ENCODE measurements at places on chromosomes 5 and 9.

DNA sequence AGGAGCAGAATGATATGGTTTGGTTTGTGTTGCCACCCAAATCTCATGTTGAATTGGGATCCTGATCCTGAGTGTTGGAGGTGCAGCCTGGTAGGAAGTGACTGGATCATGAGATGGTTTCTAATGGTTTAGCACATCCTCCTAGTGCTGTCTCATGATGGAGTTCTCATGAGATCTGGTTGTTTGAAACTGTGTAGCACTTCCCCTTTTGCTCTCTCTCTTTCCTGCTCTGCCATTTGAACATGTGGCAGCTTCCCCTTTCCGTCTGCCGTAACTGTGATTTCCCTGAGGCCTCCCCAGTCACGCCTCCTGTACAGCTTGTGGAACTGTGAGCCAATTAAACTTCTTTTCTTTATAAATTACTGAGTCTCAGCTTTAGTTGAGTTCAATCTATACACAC is 756.8 kb upstream of the CDH6 start:
- DNase-seq = no peak

DNA sequence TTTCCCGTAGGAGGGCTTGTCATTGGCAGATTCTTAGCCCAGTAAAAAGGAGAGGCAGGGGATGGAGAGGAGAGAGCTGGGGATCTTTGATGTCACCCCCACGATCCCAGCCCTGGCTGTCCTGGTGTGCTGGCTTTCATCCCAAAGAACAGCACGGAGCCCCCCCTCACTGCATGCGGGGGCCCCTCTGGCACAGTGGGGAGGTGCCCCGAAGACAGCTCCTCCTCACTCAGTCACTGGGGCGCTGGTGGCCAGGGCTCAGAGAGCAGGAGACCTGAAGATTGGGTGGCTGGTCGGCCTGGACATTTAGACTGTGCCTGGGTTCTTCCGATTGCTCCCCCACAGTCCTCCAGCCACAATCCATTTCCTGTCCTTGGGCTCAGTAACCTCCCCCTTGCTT is 207.5 kb downstream of the MELK start:
- DNase-seq = no peak

- DNase-seq = no peak
Measured at GRCh38 chr5:132054697-132055440, 5.6 kb upstream of the IL3 start.

- DNase-seq = peak; percentile 44
Measured at GRCh38 chr9:21873540-21874221, 71.2 kb downstream of the MTAP start.

DNA sequence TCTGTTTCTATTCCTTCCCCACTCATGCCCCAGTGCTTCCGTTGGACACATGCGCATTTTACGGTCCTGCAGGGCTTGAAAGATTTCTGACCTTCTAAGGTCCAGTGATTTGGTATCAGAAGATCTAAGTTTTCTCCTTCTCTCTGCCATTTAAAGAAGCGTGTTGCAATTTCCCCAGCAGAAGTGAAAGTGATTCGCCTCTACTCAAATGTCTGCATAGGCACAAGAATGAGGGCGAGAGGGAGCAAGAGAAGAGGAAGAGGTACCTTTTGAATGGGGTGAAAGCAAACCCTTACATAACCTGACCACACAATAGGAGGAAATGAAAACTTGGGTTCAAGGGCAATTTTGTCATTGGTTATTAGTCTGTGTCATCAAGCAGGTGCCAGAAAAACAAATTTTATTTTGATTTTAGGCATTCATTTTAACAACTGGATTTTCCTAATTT is 31.7 kb upstream of the NR3C1 start:
- DNase-seq = no peak

GRCh38 chr5:23571059-23571458 is 63.6 kb downstream of the PRDM9 start:
- no peak for DNase-seq

DNA sequence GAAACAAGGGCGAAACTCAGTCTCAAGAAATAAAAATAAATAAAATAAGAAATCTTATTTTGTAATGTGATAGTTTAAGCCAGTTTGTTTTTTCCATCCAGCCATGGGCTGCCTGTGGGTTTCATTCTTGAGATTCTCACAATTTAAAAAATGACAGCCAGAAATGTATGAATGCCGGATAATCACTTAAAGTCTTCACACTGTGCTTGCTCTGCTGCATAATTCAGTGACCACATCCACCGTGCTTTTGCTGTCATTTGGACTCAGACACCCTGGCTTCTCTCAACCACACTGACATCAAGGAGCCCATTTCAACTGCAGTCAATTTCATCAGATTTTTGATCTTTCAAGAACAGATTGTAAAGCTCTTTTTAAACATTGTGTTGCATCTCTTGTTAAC is 61.0 kb upstream of the DAPK1 start:
- peak; percentile 52 for DNase-seq

GRCh38 chr5:60403343-60404006 is 296.5 kb downstream of the DEPDC1B start:
- DNase-seq = no peak

DNA sequence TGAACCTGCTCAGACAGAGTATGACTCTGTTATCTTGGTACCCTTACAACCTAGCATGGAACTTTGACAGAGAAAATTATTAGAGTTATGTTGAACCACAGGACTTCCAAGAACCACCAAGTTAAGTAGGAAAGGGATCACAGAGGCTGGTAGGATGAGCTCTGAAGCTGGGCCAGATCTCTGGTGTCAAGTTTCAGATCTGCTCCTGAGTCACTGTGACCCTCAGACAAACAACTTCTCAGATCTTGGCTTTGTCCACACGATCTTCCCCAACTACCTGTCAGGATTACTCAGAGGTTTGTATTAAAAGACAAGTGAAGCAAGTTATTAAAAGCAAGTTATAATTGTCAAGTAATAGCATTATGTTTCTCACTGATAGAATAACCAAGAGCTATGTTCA is 189.0 kb downstream of the SEC61B start:
- peak; percentile 36 for DNase-seq

DNA sequence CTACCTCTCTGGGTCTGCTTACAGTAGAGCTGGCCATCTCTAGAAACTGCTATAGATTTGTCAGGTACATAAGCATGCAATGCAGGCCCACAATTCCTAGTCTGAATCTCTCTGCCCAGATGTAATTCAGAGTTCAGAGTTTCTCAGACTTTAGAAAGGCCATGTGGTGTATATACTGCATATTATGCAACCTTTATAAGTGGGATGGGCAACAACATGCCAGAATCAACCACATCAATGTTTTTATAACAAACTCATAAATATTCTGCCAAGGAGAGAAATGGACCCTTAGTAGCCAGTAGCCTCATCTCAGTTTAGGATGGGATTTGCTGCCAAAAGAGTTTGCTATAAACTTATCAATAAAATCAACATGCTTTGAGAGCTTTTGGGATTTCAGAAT is 78.8 kb downstream of the SLC1A1 start:
- DNase-seq = no peak

GRCh38 chr9:79135681-79136415 is 435.9 kb upstream of the TLE4 start:
- no peak for DNase-seq

DNA sequence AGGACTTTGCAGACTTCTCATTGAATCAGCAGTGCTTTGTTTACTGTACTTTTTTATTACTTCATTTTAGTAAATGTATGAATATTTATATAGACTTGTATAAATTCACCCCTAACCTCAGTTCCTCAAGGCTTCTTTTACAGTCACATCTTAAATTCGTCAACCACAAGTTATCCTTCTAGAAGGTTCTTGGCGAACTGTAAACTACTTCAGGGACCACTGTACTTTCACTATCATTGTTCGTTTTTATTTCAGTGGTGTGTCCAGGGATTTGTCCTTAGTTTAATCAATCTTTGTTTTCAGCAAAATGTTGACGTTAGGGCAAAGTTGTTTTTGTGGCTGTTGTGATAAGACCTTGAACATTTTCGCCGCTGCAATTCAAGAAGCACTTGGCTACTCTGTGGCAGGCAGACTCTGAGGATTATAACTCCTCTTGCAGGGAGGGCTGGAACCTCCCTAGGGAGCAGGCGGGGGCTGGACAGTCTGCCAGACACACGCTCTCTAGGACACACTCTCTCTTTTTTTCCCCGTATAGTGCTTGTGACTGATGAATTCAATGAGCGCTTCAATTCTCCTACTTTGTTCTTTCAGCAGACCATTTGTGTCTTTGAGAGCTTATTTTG is 252.8 kb downstream of the FBXL7 start:
- DNase-seq = peak; percentile 36

DNA sequence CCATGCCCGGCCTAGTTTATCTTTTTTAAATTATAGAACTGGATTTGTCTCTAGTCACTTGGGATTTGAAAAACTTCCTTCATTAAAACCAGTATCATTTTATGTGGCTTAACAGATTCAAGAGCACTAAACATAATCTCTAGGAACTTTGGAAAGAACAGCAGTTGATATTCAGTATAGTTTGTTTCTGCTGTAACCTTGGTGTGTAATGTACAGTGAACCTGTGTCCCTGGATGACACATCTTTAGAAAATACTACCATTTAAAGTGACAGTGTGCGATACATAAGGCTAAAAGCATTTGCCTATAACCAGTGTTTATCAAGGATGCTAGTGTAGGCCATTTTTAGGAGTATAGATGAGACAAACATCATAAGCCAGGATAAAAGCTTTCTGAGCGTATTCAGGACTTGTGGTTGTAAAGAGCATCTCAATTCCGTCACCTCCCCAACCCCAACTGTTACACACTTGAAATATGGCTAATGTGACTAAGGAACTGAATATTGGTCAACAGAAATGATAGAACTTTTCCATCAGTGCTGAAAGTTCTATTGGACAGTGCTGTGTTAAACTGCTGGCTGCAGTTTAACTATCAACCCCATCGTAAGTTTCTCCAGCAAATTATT is 4.4 kb downstream of the SNX18 start:
- DNase-seq = no peak

DNA sequence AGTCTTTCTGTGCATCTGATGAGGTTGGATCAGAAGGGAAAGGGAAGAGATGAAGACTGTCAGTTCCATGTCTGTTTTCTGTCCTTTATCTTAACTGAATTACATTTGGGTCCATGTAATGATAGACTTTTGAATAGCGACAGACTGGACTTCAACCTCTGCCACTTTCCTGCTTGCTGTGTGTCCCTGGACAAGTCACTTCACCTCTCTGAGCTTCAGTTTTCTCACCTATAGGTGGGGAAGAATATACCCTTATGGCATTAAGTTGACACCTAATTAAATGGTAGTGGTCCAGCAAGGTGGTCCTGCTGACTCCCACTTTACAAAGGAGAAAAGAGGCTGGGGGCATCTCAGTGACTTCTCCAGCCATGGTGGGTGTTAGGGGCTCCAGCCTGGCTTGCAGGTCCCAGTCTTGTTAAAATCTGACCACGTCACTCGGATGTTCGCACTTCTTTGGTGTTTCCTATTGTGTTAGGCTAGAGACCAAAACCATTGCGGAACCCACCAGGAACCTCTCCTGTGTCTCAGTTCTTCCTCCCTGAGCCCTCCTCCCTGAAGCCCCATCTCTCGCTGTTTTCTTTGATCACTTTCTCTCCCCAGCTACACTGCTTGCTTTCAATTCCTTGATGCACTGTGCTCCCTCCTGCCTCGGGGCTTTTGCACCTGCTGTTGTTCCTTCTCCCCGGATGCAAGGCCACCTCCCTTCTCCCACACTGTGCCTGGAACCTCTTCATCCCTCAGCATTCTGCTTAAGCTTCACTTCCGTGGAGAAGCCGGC is 256.5 kb downstream of the NSG2 start:
- DNase-seq = no peak

DNA sequence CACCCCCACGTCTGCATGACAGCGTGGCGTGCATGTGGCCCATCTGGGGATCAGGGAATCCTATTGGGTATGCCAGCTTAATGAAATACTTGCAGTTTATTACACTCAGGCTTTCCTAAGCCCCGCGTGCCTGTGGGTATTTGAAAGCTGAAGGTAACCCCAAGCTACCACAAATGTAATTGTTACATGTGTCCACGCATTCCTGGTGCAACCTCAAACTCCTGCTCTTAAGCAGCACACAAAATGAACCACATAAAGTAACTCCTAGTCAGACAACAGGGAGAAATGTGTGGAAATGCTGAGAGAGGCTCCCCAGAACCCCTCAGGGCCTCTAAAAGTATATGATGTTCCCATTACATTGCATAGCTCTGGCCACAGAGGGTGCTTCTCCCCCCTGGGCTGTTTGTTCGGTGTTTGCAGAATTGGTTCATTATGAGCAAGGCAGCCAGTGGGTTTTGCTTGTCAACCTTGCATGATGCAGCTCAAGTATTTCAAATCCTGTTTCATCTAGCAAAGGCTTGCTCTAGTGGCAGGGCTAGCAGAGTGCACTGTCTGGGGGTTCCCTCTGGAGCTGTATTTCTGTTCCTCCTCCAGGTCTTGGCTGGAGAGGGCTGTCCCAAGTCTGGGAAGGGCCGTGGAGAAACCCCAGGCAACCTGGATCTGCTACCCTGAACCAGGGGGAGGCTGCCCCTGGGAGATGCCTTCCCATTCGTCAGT is 1.8 kb upstream of the DCANP1 start:
- peak; percentile 75 for DNase-seq

DNA sequence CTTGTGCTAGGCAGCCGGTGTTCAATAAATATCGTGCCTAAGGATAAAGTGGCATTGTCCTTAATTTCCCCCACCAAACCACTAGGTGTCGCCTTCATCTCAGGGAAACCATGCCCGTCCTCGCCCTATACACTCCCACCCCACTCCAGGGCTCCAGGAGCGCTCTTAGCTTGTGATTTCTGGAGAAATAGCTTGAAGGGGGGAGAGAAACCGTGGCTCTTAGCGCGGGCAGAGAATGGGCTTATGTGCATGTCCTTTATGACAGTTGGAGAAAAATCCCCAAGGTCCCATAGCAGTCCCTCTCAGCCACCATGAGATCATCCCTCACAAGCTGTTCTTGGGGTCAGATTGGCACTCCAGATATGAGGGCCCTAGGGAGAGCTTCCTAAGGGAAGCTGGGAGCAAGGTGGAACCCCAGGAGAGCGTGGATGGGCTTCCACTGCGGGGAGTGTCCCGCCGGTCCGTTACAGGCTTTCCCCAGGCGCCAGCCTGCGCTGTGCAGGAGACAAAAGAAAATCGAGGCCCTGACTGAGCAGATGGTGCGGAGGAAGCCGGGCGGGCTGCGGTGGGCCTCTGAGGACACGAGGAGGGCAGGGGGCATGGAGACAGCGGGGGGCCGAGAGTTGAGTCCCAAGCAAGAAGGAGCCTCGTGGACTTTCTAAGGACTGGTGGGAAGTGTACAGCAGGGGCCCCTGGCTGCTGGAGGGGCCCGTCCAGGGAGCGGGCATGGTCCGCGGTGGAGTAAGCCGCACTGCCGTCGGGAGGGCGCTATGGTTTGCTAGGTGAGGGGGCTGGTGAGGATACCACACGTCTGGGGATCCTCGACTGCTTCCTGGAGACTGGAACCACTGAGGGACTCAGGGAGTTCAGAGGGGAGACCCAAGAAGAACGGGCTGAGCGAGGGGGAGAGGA is 750 bp upstream of the NPR2 start:
- DNase-seq = peak; percentile 87

- no peak for DNase-seq
Measured at GRCh38 chr9:136193891-136194279, 11.0 kb downstream of the LHX3 start.

- no peak for DNase-seq
Measured at GRCh38 chr5:849651-850301, 1.0 kb downstream of the ZDHHC11 start.
